ENCODE measurements at places on chromosomes 1 and 21.

- no peak for DNase-seq
Measured at GRCh38 chr1:114431026-114431425, 80.0 kb downstream of the TRIM33 start.

GRCh38 chr1:25555753-25556092 is 12.3 kb downstream of the LDLRAP1 start:
- no peak for DNase-seq

DNA sequence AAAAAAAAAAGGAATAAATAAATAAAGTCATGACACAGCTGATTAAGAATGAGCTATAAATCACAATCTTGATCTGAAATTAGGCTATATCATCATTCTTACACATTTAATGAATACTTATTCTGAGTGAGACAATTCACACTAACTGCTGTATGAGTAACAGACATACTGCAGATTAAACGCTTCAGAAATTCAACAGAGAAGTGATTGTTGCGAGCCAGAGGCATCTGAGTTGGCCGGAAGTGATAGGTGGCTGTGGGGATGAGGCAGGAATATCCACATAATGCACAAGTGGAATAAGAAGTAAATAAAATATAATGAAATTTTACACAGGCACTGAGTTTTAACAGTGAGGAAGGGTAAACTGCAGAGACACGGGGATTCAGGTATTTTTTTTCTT is 142.4 kb downstream of the APP start:
- no peak for DNase-seq

DNA sequence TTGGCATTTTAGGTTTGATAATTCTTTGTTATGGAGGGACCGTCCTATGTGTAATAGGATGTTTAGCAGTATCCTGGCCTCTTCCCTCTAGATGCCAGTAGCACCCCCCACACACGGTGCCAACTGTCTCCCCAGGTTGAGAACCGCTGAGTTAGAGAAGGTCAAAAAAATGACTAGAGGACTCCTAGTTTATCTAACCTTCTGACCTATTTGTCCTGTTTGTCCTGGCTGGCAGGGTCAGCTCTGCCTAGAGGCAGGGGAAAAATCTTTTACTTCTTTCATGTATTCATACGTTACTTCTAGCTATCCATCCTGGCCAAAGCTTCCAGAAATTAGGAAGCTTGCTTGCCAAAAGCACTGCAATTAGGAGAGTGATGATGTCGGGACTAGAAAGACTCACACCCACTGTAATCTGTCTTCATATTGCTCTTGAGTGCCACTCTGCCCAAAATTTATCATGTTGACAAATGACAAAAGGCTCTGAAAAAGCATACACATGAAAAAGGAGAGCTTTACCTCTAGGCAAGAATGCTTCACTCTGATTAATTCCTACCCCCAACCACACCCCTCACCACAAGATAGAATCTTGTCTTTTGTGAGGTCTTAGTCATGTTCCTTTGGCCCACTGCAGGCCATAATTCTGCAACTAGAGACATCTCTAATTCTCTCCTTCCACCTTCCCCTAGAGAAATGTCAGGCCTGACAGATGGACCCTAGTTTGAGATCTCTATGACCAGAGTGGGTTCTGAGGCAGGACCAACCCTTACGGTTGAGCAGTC is 14.4 kb upstream of the AKR1A1 start:
- DNase-seq, result no peak

- no peak for DNase-seq
Measured at GRCh38 chr1:221992427-221992826, 250.5 kb upstream of the DUSP10 start.

GRCh38 chr1:2985067-2985561 is 36.2 kb upstream of the ACTRT2 start:
- DNase-seq, result no peak

GRCh38 chr1:70910013-70910412 is 137.6 kb downstream of the PTGER3 start:
- DNase-seq, result no peak

- no peak for DNase-seq
Measured at GRCh38 chr1:29875557-29876028, 639.3 kb downstream of the PTPRU start.

GRCh38 chr1:231721436-231721835 is 94.8 kb downstream of the DISC1 start:
- DNase-seq, result no peak

GRCh38 chr1:52567943-52568342 is 15.1 kb upstream of the TUT4 start:
- no peak for DNase-seq

GRCh38 chr1:240329443-240329842 is 237.8 kb downstream of the FMN2 start:
- no peak for DNase-seq

GRCh38 chr1:238350471-238350870 is 459.7 kb upstream of the ZP4 start:
- DNase-seq, result no peak

DNA sequence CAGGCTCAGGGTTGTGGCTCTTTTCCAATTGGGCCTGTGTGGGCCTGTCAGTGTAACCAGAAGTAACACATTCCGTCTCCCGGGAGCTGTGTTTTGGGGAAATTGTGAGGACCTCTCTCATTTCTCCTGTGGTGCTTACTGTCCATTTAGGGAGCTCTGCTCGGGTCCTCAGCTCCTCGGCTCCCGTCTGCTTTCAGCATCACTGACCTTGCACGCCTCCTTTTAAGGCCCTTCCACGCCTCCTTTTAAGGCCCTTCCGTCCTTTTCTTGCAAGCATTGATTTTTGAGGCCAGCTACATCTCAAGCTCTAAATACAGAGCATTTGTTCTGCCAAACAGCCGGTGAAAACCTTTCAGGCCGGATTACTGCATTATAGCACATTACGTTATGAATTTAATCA is 9.7 kb downstream of the CA6 start:
- no peak for DNase-seq

GRCh38 chr1:94101613-94102525 is 19.1 kb downstream of the ABCA4 start:
- DNase-seq, result no peak

DNA sequence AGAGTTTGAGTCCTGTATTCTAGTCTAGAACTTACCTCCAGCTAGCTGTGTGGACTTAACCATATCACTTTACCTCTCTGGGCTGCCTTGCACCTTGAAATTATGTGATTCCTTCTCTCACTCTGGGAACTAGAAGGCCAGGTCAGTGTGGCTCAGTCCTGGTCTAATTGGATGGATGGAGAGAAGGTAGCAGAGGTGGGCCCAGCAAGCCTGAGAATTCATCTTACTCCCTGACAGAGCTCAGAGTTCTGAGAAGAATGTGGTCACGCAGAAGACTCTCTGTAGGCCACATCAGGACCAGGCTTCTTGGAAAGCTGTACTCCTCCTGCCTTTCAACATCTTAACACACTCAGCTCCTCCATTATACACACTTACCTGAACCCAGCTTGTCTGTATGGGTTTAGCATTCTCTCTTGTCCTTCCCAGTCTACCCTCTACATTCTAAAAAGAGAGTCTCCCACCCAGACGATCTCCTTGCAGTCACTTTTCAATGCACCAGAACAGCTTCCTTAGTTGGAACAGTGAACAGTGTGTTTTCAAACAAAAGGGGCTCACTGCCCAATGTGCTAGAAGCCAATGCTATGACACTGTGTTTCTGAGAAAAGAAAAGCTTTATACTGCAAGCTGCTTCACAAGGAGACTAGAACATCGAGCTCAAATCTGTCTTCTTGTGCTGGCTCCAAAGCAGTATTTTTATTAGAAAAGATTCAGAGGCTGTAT is 60.5 kb downstream of the CAPN9 start:
- DNase-seq, result no peak

- no peak for DNase-seq
Measured at GRCh38 chr1:41485605-41486004, 1.1 kb upstream of the EDN2 start.

- DNase-seq, result no peak
Measured at GRCh38 chr1:94125551-94126514, 4.9 kb upstream of the ABCA4 start.

DNA sequence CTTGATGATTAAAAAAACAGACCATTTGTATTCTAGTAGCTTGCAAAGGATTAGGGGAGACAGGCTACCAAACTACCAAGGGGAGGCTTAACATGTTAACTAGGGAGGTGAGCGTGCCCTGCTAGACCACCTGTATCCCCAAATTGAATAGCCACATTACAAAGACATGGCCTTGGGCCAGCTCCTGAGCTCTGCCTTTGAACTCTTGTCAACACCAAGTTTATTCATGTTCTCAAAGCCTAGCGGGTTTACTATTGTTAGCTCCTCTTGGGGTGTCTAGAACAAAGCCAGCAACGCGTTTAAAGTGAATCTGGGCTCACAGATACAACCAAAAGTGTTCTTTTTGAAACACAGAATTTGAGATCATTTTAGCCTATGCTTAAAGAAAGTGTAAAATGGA is 36.3 kb downstream of the SMYD2 start:
- no peak for DNase-seq

GRCh38 chr1:220386494-220387195 is 114.4 kb upstream of the RAB3GAP2 start:
- DNase-seq, result no peak

GRCh38 chr1:46394108-46394871 is at the start of gene FAAH:
FAAH (plus strand) TSS chr1:46394317; CDS start chr1:46394349, 32 bp downstream.
- peak; percentile 48 for DNase-seq

- DNase-seq, result no peak
Measured at GRCh38 chr1:165152727-165153126, 203.8 kb downstream of the LMX1A start.

DNA sequence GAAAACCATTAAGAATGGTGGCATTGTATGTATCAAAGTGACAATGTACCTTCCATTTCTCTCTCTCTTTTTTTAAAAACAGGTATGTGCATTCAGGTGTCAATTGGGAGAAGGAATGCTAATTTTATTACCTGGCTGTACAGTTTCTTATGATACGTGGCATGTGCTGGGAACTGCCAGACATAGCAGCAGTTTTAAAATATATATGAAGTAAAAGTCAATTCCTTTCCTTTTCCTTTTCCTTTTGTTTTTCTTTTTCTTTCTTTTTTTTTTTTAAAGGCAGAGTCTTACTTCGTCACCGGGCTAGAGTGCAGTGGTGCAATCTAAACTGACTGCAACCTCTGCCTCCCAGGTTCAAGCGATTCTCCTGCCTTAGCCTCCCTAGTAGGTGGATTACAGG is 37.0 kb downstream of the SPEN start:
- DNase-seq, result no peak

DNA sequence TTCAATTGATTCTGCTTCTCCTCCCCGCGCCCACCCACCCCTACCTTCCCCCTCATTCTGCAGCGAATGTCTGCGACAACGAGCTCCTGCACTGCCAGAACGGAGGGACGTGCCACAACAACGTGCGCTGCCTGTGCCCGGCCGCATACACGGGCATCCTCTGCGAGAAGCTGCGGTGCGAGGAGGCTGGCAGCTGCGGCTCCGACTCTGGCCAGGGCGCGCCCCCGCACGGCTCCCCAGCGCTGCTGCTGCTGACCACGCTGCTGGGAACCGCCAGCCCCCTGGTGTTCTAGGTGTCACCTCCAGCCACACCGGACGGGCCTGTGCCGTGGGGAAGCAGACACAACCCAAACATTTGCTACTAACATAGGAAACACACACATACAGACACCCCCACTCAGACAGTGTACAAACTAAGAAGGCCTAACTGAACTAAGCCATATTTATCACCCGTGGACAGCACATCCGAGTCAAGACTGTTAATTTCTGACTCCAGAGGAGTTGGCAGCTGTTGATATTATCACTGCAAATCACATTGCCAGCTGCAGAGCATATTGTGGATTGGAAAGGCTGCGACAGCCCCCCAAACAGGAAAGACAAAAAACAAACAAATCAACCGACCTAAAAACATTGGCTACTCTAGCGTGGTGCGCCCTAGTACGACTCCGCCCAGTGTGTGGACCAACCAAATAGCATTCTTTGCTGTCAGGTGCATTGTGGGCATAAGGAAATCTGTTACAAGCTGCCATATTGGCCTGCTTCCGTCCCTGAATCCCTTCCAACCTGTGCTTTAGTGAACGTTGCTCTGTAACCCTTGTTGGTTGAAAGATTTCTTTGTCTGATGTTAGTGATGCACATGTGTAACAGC is 339.9 kb downstream of the NTNG1 start:
- no peak for DNase-seq

DNA sequence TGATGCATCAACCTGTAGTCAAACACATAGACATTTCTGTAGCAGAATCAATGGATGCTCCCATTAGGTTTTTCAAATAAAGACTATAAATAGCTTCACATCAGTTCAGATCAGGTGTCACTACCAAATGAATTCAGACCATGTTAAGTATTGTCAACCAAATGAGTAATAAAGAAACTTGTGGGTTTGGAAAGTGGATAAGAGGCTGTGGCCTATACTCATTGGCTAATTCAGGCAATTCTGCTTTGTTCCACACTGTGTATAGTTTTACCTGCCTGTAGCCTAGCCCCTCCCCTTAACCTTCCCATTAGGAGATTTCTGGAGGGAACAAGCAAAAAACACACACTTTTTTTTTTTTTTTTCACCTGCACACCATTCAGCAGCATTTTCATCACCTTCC is 321.2 kb downstream of the HLX start:
- no peak for DNase-seq

DNA sequence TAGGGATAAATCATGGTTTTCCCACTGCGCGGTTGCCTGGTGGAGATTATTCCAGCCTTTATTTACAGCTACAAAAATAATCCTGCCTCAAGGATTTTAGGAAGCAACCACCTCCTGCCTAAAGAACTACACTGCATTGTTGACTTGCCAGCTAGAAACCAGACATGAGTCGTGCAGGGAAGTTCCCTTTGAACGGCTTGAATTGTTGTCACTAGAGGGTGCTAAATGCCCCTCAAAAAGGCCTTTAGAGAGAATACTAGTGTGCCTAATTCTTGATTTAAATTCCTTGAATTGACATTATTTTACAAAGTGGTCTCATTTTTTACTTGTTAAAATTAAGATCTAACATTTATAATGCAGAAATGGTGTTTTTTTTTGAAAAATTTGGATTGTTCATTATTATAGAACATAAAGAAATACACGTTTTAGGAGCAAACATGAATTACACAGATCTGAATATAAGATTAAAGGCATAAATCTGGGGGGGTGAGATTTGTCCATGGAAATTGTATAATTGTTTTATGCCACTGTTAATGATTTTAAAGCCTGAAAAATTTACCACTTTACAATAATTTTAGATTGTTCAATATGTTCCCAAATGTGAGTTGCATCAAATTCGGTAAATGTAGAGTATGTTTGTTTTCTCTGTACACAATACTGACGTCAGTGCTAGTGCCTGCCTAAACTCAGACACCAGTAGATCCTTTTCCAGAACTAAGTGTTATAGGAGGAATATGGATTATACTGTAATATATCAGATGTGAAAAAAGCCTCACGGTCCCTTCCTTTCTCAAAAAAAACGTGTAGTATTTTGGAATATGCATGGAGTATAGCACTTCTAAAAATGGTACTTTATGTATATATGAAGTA is 7.6 kb upstream of the ERG start:
- DNase-seq, result peak; percentile 11

DNA sequence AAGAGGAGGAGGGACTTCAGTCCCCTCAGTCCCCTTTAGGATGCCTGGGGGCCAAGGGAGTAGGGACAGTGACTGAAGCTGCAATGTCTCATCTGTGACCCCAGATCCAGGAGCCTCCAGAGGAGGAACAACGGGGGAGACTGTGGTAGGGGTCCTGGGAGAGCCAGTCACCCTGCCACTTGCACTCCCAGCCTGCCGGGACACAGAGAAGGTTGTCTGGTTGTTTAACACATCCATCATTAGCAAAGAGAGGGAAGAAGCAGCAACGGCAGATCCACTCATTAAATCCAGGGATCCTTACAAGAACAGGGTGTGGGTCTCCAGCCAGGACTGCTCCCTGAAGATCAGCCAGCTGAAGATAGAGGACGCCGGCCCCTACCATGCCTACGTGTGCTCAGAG is 18.3 kb downstream of the LY9 start:
- DNase-seq, result no peak

GRCh38 chr1:16092097-16092922 is 18.9 kb upstream of the FAM131C start:
- no peak for DNase-seq
